ENCODE measurements at places on chromosomes 7 and 10. TPM values are rescaled to one million over a fixed set of nuclear protein-coding genes. Genes with fewer than 3 reads are reported as not detected.

DNA sequence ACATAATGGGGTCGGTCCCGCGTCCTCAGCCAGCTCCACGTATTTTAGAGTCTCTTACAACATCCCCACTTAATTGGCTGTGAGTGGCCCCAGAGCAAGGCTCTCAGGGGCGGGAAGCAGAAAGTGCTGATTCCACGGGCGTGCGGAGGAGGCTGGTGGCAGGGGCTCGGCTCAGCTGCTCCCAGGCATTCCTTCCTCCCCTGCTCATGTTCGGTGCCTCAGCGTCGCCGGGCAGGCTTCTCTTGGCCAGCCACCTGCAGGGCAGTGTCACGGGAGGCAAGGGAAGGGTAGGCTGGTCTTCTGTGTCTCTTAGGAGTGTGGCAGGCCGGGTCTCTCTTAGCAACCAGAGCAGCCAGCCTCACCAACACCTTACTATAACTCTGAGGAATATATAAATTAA lies 33.8 kb downstream of the IL15RA start:
- no peak for DNase-seq

DNA sequence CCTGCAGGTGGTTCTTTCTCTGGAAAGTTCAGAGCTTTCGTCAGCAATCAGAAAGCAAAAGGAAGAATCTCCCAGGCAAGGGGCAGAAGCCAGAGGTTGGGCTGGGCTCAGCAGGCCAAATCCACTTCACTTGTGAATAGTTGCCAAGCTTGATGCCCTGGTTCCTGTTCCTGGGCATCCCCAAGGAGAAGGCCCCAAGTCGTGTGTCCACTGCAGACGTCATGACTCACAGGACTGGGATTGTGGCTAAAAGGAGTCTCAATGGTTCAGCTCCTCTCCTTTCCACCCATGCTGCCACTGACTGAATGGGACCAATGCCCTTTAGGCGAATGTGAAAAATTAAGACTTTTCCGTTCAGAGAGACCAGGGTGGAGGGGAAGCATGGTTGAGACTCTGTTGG lies 38.6 kb upstream of the TRIM8 start:
- no peak for DNase-seq

Gene MET
- total RNA-seq = 31.2 TPM

Gene DOCK4
- total RNA-seq = 49.8 TPM

DNA sequence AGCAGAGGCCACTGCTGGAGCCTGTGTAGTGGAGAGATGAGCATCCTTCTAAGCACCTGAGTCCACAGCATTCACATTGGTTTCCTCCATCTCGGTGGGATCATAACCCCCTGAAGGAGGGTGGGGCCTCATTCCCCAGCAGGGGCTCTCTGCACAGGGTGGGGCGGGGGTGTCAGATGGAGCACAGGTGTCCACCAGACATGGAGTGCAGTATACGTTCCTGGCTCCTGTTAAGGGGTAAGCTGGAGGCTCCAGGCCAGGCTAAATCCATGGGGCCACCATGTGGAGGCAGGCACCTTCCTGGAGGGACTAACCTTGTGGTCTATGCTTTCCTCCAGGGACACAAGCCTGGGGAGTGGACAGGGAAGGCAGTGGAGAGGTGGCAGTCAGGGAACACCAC lies 252.6 kb downstream of the GRID1 start:
- no peak for DNase-seq

GRCh38 chr10:99648717-99649116 lies 10.6 kb upstream of the ENTPD7 start:
- DNase-seq = no peak

Measured in tibial nerve (tissue), 4 donors.